T-cell (primary cell): ENCODE measurements at places on chromosomes 5 and 9.

DNA sequence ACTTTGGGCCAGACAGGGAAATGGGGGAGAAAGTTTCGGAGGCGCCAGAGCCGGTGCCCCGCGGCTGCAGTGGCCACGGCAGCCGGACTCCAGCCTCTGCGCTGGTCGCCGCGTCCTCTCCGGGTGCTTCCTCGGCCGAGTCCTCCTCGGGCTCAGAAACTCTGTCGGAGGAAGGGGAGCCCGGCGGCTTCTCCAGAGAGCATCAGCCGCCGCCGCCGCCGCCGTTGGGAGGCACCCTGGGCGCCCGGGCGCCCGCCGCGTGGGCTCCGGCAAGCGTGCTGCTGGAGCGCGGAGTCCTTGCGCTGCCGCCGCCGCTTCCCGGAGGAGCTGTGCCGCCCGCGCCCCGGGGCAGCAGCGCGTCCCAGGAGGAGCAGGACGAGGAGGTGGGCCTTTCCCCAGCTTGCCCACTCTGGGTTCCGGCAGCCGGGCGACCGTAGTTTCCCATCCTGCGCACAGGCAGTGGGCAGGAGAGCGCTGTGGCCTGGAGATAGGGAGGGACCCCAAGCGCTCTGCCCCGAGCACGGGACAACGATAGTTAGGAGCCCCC, 516 bp downstream of the MAST4 start:
- DNase-seq: no peak

GRCh38 chr5:118844351-118844750, 144.0 kb downstream of the DTWD2 start:
- no peak for DNase-seq

DNA sequence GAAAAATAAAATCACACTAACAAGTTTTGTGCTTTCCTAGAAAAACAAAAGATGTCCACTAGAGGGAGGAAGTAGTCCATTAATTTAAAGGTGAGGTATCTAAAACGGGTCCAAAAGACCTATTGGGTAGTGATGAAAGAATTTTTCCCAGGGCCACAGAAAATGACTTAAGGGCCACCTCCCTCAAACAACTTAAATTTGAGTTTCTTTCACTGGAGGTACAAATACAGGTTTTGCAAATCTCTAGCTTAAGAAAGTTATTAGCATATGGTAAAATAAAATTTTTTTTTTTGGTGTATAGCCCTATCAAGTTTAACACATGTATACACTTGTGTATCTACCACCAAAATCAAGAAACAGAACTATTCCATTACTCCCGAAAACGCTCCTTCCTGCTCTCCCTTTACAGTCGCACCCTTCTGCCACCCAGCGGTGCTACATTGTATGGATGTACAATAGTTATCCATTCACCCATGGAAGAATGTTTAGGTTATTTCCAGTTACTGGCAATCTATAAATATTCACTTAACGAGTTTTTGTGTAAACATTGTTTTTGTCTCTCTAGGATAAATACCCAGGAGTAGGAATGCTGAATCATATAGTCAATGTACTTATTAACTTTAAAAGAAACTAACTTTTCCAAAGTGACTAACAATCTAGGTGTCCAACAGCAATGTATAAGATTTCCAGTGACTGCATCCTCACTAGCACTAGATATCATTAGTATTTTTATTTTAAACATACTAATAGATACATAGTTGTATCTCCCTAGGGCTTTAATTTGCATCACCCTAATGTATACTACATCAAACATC, 21.9 kb downstream of the DEPDC1B start:
- no peak for DNase-seq

GRCh38 chr5:16617274-16617968, 624 bp upstream of the RETREG1 start:
- DNase-seq: peak; percentile 52

DNA sequence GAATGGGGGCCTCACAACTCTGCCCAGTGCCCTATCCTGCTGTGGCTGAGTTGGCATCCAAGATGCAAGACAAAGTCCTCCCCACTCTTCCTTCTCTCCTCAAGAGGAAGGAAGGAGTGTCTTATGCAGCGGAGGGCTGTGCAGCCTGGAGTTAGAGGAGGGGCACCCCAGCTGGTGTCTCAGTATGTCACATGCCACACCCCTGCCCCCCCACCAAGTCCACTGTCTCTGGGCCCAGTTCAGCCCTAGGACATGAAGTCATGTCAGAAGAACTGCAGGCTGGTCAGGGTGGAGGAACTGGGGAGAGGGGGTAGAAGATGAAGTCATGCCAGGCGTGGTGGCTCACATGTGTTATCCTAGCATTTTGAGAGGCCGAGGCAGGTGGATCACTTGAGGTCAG, 28.0 kb upstream of the SLC28A3 start:
- no peak for DNase-seq

DNA sequence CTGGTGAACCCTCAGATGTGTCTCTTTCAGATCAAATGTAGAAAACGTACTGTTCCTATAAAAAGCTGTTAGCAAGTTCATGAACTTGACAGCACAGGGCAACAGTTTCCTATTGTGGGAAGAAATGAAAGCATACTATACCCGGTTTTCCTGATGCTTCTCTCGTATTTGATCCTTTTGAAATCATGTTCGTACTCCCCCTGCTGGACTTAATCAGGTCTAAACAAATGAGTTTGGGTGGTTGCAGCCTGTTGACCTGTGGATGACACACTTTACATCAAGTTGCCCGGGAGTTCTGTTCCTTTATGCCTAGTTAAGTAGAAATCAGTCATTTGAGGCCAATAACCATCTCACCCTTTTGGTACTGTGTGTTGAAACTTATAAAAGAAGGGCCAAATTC, 1992.3 kb downstream of the MAT2B start:
- DNase-seq: no peak

GRCh38 chr5:67319935-67320725, 123.5 kb upstream of the CD180 start:
- DNase-seq: no peak

DNA sequence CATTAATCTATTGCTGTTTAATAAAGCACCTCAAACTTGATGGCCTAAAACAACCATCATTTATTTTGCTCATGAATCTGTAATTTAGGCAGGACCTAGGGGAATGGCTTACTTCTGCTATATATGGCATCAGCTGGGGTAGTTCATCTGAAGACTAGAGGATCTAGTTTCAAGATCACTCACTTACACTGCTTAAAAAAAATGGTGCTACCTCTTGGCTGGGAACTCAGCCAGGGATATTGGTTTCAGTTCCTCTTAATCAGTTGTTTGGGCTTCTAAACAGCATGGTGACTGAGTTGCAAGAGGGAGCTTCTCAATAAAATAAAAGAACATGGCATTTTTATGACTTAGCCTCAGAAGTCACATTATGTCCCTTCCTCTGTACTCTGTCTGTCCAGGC, 142.0 kb downstream of the FAM114A2 start:
- DNase-seq: no peak

- DNase-seq: no peak
Observed at GRCh38 chr9:113343732-113344231, 3.7 kb upstream of the WDR31 start.

- DNase-seq: no peak
Observed at GRCh38 chr9:11142965-11143738, 530.4 kb upstream of the PTPRD start.

GRCh38 chr9:125850763-125851162, 103.6 kb downstream of the PBX3 start:
- DNase-seq: no peak

DNA sequence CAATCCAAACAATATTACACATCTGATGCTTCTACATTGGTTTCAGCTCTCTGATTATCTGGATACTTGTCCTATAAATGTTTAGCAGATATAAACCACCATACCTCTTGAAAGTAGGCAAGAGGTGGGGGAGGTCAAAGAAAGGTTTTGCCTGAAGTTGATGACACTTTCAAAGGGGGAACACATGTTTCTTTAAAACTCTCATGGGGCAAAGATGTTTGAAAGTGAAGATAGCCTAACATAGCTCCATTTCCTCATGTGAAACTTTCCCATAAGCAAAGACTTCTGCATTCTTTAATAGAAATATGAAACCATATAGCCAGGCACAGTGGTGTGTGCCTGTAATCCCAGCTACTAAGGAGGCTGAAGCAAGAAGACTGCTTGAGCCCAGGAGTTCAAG, 62.1 kb downstream of the CETN3 start:
- no peak for DNase-seq

GRCh38 chr5:28743025-28743715, 1704.8 kb upstream of the CDH9 start:
- no peak for DNase-seq

- no peak for DNase-seq
Observed at GRCh38 chr9:135923508-135923907, 16.2 kb upstream of the CAMSAP1 start.

GRCh38 chr5:60699609-60700415, at the start of gene DEPDC1B:
Gene DEPDC1B, minus strand, starts transcription at chr5:60700166. Its CDS starts 73 bp downstream, at chr5:60700093.
- peak; percentile 74 for DNase-seq

DNA sequence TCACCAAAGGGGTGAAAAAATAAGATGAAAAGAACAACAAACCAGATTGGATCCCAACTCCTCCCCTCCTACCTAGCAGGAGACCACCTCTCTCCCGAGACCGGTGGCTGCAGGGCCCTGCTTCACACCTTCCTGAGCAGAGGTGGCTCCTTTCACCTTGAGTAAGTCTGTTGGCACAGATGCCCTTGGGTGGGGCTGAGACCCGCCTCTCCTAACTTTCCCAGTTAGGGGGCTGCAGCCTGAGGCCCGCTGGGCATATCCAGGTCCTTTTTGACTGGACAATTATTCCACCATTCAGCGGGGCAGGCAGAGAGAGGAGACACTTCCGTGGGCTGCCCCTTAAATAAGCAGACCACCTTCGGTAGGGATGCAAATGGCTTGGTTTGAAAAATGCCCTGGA, 1.3 kb downstream of the SLC25A48 start:
- DNase-seq: no peak

DNA sequence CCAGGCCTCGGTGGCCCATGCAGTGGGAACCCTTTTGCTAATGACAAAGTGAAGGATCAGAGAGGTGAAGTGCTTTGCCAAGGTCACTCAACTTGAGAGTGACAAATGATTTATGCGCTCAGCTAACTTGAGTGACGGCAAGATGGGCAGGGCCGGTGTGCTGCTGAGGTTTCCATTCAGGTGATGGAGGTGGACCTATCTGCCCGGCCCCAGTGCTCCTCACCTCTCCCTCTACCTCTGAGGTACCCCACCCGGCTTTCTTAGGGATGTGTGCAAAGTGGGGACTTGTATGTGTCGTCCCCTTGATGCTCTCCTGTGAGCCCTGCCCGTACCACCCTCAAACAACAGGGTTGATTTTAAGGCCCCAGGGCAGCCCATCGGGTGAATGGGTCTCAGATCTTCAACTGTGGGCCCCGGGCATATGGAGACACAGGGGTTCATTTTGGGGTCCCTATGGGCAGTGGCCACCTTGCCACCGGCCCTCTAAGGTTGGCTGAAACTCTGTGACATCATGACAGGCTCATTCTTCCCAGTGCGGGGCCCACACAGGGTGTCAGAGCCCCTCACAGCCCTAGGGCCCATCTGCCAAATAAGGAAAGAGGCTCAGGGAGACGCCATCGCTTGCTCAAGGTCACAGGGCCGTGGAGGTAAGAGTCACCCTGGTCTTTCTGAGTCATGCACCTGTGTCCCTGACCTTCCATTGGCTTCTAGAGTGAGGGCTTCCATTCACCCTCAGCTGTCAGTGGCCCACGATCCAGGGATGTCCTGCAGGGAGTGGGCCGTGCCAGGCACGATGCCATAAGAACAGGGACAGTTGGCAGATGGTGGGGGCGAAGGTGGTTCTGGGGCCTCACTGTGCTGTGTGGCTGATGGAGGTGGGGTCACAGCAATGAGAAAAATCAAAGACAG, 170.6 kb upstream of the MVB12B start:
- DNase-seq: no peak

GRCh38 chr9:87193151-87193550, 245.8 kb upstream of the GAS1 start:
- DNase-seq: no peak
